ENCODE measurements at places on chromosomes 7 and 10. TPM values are rescaled to one million over a fixed set of nuclear protein-coding genes. Genes with fewer than 3 reads are reported as not detected.

The ABCA13 gene
- 27.7 TPM for total RNA-seq

The VAX1 gene
- not detected for total RNA-seq

- no peaks in the 10 kb centered on the region for H3K36me3 ChIP-seq
- H3K4me1 ChIP-seq = no peaks in the 10 kb centered on the region
- no peak for DNase-seq
- H3K27me3 ChIP-seq = no peaks in the 10 kb centered on the region
- no peak overlapping the region for H3K4me3 ChIP-seq
Observed at GRCh38 chr7:82745820-82746219, 302.2 kb upstream of the CACNA2D1 start.

DNA sequence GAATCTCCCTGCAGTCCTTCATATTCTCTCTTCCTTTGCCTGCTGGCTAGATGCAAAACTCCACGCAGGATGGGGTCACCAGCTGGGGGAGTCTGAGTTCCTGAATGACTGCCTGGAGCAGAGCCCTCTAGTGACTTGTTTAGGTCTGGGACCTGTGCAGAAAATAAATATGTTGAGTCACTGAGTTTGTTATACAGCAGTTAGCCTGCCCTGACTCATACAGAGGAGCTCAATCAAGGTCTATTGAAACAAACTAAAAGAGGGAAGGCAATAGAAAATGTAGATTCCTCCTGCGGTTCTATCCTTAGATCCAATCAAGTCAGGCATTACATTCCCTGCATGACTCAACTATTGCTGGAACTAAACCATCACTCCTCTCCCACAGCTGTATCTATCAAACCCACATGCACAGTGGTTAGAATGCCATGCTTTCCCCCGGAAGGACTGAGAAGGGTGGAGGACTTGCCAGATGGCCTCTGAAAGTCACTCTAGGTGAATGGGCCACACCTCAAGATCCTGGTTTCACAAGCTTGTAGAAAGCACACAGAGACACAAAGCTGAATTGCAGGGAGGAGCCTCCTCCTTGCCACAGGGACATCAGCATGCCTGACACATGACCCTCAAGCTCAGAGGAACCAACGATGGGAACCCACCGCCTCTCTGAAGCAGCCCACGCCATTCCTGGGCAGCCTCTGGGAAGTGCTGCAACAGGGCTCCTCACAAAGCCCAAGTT is 73.9 kb downstream of the SH3PXD2A start:
- H3K36me3 ChIP-seq = no peaks in the 10 kb centered on the region
- H3K27me3 ChIP-seq = no peaks in the 10 kb centered on the region
- H3K27ac ChIP-seq = no peak overlapping the region
- no peak for DNase-seq

DNA sequence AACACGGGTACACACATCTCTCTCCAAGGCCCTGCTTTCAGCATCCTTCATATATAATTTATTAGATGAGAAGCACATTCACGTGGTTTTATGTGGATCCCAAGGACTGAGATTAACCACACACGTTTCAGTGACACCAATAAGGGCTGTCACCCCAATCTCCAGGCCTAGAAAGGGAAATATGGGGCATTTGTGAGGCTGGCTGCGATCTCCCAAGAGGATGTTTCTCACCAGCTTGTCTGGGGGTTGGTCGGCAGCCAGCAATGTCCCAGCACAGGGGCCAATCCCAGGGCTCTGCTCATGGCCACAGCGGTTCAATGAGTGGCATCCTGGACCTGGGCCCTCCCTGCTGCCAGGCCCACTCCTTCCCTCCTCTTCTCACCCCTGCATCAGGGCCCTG is 115.5 kb downstream of the ITIH5 start:
- H3K4me1 ChIP-seq = no peaks in the 10 kb centered on the region
- no peak for DNase-seq
- H3K36me3 ChIP-seq = no peaks in the 10 kb centered on the region
- H3K4me3 ChIP-seq = no peak overlapping the region
- H3K27me3 ChIP-seq = no peaks in the 10 kb centered on the region

- no peak overlapping the region for H3K27ac ChIP-seq
- H3K36me3 ChIP-seq = no peaks in the 10 kb centered on the region
- H3K4me1 ChIP-seq = no peaks in the 10 kb centered on the region
- no peaks in the 10 kb centered on the region for H3K27me3 ChIP-seq
Observed at GRCh38 chr7:30091491-30091912, 43.3 kb upstream of the MTURN start.

GRCh38 chr7:1540776-1541271 is 10.3 kb downstream of the MAFK start:
- H3K36me3 ChIP-seq = peaks cover 69% of the 10 kb centered on the region
- DNase-seq = no peak
- H3K4me3 ChIP-seq = no peak overlapping the region
- no peaks in the 10 kb centered on the region for H3K27me3 ChIP-seq
- H3K27ac ChIP-seq = no peak overlapping the region

The VGF gene
- not detected for total RNA-seq

The NYAP1 gene
- 1.4 TPM for total RNA-seq

DNA sequence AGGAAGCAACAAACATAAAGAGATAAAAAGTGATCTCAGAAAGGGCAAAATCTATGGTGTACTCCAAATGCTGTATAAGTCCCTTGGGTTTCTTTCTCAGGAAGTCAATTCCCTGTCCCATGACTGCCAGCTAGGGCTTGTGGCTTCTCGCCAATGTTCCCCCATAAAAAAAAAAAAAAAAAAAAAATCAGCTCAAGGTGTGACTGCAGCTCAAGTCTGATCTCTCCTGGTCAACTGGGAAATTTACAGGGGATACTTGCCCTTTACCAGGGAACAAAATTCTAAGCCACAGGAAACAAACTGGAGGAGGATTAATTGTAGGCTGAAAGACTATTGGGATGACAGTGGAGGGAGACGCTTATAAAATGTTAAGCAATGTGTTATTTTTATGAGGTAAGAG is 76.0 kb downstream of the PCGF5 start:
- no peak for DNase-seq
- no peaks in the 10 kb centered on the region for H3K36me3 ChIP-seq
- H3K27ac ChIP-seq = no peak overlapping the region
- no peak overlapping the region for H3K4me3 ChIP-seq
- no peaks in the 10 kb centered on the region for H3K27me3 ChIP-seq

GRCh38 chr10:118760265-118760664 is 5.5 kb upstream of the CACUL1 start:
- no peaks in the 10 kb centered on the region for H3K36me3 ChIP-seq
- H3K4me3 ChIP-seq = no peak overlapping the region
- no peak overlapping the region for H3K27ac ChIP-seq
- no peaks in the 10 kb centered on the region for H3K27me3 ChIP-seq
- DNase-seq = peak; percentile 80

DNA sequence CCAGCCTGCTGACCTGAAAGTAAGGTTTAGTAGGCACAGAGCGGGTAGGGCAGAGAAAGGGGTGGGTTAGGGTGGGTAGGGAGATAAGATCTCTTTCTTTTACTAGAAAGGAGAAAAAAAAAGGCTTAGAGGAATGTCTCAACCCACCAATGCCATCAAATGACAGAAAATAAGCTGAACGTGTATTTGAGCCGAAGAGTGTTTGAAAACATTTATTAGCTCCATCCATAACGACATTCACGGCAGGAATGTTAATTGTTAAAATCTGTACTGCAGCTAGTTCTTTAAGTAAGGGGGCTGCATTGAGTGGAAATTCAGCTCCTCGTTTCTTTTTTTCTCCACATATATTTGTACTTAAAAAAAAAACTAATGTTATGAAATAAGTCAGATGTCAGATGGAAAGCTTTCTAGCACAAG is 63.7 kb upstream of the ARID5B start:
- peaks cover 33% of the 10 kb centered on the region for H3K4me1 ChIP-seq
- peak overlapping the region; percentile 74 for H3K27ac ChIP-seq
- no peaks in the 10 kb centered on the region for H3K36me3 ChIP-seq
- H3K27me3 ChIP-seq = no peaks in the 10 kb centered on the region
- DNase-seq = no peak
- H3K4me3 ChIP-seq = no peak overlapping the region

DNA sequence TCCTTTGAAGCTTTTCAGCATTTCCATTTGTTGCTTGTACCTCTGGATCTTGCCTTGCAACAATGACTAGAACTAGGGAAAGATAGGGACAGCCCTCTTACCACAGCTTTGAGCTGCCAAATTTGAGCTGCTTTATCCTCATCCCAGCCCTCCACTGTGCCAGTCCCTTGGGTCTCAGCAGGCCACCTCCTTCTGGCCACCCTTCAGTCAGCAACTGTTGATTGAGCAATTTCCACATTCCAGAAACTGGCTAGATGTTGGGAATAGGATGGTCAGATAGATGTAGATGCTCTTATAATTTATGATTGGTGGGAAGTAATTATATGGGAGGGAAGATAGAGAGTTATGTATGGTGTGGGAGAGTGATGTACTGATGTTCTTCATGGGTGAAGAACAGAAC is 100.1 kb downstream of the ST7 start:
- no peak overlapping the region for H3K27ac ChIP-seq
- no peaks in the 10 kb centered on the region for H3K36me3 ChIP-seq
- H3K4me1 ChIP-seq = peaks cover 9% of the 10 kb centered on the region
- H3K4me3 ChIP-seq = no peak overlapping the region
- H3K27me3 ChIP-seq = no peaks in the 10 kb centered on the region

- no peaks in the 10 kb centered on the region for H3K27me3 ChIP-seq
- H3K27ac ChIP-seq = no peak overlapping the region
- H3K36me3 ChIP-seq = no peaks in the 10 kb centered on the region
- H3K4me3 ChIP-seq = no peak overlapping the region
- H3K4me1 ChIP-seq = no peaks in the 10 kb centered on the region
Observed at GRCh38 chr7:69635555-69636185, 37.4 kb downstream of the AUTS2 start.

DNA sequence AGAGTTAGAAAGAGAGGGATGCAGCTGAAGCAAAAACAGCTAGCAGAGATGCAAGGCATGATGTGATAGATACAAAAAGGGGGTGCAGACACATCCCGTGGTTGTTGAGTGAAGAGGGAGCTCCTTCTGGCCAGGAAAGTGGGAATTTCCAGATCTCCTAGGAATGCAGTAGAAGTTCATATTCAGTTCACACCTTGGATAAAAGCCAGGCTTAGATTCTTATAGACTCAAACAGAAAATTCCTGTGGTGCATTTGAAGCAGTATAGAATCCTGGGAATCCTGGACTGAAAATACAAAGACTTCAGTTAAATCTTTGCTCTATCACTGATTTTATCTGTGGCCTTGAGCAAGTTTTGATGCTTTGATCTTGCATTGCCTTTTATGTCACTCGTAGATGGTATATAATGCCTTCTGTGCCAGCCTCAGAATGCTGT is 33.9 kb downstream of the SGPL1 start:
- H3K4me1 ChIP-seq = no peaks in the 10 kb centered on the region
- no peaks in the 10 kb centered on the region for H3K27me3 ChIP-seq
- H3K36me3 ChIP-seq = peaks cover 56% of the 10 kb centered on the region
- DNase-seq = no peak
- H3K4me3 ChIP-seq = no peak overlapping the region

GRCh38 chr10:111429288-111430028 is 352.6 kb downstream of the ADRA2A start:
- no peak for DNase-seq
- no peak overlapping the region for H3K27ac ChIP-seq
- H3K4me1 ChIP-seq = no peaks in the 10 kb centered on the region
- H3K36me3 ChIP-seq = no peaks in the 10 kb centered on the region
- no peaks in the 10 kb centered on the region for H3K27me3 ChIP-seq

- no peaks in the 10 kb centered on the region for H3K36me3 ChIP-seq
- no peaks in the 10 kb centered on the region for H3K27me3 ChIP-seq
- no peak overlapping the region for H3K27ac ChIP-seq
- DNase-seq = no peak
- no peak overlapping the region for H3K4me3 ChIP-seq
Observed at GRCh38 chr10:17348011-17348500, 106.3 kb downstream of the ST8SIA6 start.

- H3K27me3 ChIP-seq = no peaks in the 10 kb centered on the region
- no peak overlapping the region for H3K4me3 ChIP-seq
- no peak for DNase-seq
- H3K27ac ChIP-seq = no peak overlapping the region
- no peaks in the 10 kb centered on the region for H3K36me3 ChIP-seq
Observed at GRCh38 chr7:114997487-114998404, 75.9 kb downstream of the MDFIC start.

The MTPN gene
- 34.2 TPM for total RNA-seq

The C10orf120 gene
- total RNA-seq = not detected

DNA sequence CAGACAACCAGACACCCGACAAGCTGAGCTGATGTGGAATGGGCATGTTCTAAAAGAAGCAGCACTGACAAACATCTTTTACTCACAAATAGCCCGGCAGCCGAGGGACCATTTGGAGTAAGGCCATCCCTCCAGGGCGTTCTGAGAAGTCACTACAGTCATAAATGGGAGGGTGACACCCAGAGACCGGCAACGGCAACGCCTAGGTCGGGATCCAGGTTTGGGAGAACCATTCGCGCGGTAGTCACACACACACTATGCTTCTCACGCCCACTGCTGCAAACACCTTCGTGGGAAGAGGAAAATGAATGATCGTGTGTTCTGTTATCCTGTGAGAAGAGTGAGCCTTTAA is 9.8 kb downstream of the TNS3 start:
- H3K4me1 ChIP-seq = peaks cover 87% of the 10 kb centered on the region
- H3K36me3 ChIP-seq = no peaks in the 10 kb centered on the region
- H3K27me3 ChIP-seq = no peaks in the 10 kb centered on the region
- H3K4me3 ChIP-seq = peak overlapping the region; percentile 25
- DNase-seq = no peak
- peak overlapping the region; percentile 82 for H3K27ac ChIP-seq

DNA sequence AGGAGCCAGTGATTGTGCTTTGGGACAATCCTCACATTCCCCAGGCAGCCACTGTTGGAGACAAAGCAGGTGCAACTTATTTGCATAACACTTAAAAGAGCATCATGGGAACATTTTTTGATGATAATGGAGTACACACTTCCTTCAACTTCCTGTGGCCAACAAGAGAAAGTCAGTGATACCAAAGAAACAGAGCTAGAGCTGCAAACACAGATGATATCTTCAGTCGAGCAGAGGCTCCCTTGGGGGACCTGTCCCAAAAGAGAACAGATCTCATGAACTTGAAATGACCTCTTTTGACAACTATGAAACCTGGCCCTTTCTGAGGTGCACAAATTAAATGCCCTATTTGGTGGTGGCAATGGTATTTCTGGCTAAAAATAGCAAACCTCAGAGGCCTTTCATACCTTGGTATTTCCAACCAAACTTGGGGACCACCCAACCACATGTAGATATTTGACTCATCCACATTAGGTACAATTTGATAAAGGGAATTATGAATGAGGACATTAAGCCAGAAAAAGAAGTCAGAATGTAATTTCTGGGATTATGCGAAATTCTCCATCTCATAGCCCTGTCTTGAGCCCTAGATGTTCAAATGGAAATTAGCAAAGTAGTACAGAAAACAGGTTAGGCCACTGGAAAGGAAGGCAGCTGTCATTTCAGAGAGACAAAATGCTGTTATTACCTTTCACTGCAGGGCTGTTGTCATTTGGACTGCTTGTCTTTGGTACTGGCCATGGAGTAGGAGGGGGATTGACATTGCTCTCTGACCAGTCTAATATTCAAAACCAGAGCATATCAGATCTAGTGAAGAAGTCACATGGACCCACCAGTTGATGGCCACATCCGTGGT is 146.2 kb downstream of the ICA1 start:
- DNase-seq = no peak
- no peaks in the 10 kb centered on the region for H3K36me3 ChIP-seq
- H3K27ac ChIP-seq = no peak overlapping the region
- H3K4me3 ChIP-seq = no peak overlapping the region
- no peaks in the 10 kb centered on the region for H3K4me1 ChIP-seq
